ENCODE measurements at places on chromosomes 5 and 9.

- no peak for DNase-seq
These were observed 1.0 kb upstream of the NIM1K start for GRCh38 chr5:43190755-43191603.

DNA sequence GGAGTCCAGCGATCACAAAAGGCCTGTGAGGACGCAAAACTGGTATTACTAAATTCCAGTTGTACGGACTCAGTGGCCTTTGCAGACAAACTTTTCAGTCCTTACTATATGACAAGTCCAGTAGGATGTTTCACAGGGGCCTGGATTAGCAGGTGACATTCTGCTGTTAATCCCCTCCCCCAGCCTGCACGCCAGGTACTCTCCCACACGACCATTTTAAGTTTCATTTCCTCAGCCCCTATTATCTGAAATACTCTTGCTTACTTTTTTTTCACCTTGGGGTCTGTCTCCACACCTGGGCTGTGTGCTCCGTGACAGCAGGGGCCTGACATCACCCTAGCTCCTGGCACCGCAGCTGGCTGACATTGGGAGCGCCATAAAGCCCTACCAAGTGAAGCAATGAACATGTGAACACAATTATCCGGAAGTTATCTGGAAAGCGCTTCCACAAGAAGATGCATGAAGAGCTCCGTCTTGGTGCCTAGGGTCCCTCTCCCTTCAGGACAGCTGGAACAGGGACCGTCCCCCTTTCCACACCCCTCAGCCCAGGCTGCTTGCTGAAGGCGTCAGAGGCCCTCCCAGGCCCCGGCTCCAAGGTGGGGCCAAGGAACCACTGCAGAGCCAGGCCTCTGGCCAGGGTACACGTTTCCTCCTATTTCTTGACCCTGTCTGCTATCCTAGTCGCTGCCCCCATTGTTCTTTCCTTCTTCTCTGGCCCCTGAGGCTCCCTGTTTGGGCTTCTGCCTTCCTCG is 39.7 kb upstream of the ZNF622 start:
- no peak for DNase-seq

GRCh38 chr5:67774267-67774552 is 441.3 kb upstream of the PIK3R1 start:
- no peak for DNase-seq

DNA sequence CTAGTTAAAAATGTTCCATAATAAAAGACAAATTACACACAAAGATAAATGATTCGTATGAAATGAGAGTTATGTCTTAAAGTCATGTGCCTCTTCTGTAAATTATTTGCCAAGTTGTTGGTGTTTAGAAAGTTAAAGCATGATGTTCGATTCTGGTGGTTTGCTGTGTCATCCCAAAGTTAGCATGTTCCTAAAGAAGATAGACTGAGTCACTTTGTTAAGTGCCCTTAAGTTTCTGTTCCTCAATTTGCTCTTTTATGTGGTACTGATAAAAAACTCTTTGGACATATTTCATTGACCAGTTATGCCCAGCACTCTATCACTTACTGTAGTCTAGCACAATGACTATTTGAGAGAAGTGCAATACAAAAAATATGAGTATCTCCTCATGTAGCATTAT is 366.9 kb upstream of the ZNF608 start:
- DNase-seq: no peak

DNA sequence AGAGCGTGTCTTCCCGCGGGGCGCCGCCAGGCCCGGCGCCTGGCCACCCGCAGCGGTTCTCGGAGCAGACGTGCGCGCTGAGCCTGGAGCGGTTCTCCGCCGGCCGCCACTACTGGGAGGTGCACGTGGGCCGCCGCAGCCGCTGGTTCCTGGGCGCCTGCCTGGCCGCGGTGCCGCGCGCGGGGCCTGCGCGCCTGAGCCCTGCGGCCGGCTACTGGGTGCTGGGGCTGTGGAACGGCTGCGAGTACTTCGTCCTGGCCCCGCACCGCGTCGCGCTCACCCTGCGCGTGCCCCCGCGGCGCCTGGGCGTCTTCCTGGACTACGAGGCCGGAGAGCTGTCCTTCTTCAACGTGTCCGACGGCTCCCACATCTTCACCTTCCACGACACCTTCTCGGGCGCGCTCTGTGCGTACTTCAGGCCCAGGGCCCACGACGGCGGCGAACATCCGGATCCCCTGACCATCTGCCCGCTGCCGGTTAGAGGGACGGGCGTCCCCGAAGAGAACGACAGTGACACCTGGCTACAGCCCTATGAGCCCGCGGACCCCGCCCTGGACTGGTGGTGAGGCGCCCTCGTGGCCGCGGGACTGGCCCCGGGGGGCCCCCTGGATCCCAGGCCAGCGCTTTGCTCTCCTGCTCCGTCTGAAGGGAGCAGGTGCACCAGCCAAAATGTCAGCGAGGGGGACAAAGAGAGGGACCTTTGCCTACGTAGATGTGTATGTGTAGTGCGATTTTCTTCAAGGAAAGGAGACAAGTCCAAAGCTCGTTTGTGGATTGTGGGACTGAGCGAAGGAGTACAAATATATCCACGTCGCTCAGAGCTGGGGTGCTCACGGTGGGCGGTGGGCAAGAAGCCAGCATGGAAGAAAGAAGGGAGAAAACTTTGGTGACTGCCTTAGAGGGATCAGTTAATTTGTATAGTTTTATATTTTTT is 19.5 kb downstream of the BTNL9 start:
- DNase-seq: no peak

DNA sequence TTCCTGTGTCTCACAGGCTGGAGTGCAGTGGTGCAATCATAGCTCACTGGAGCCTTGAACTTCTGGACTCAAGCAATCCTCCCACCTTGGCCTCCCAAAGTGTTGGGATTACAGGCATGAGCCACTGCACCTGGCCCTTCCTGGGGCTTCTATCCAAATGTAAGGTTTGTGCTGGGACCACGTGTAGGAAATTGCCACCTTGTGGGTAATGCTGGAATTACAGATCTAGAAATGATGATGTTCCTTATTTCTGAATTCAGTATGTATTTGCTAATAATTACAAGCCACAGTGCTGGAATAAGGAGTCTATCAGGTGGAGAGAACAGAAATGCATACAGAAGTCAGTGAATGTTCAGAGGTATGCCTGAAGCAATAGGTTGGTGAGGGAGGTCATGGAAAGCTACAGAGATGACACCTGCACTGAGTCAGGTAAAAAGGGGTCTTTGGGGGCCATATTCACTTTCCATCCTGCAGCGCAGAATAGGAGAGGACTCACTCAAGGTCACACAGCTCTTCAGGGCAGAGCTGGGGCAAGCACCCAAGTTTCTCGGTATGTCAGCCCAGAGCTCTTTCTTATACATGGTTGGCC is 8.8 kb upstream of the IGFBPL1 start:
- no peak for DNase-seq

DNA sequence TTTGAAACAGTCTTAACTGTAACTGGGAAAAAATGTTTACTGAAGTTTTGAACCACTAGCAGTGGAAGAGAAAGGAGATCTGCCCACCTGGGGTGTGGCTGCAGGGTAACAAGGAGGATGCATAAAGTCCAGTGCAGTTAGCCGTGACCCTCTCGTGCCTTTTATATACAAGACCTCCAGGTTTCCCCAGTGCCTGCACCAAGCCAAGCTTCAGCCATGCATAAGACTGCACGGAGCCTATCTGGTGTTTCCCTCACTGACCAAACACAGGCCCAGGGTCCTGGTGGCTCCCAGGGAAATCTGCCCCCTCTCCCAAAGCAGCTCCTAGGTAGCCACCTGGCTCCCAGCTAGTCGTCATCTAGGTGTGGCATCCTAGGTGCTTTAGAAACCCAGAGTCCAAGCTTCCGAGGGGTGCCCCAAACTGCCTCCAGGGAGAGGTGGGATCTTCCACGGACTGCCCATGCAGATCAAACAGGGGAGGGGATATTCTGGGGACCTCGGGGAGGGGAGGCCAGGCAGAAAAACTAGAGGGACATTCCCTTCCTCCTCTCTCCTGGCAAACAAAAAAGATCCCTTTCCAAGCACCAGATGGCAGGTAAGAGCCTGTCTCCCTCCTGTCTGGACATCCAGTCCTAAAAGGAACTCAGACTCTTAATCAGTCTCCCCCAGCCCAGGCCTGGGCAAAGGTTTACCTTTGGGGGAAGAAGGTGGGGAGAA is 2.7 kb downstream of the SHB start:
- no peak for DNase-seq

- no peak for DNase-seq
These were observed 92.3 kb downstream of the STRBP start for GRCh38 chr9:123175854-123176629.

- no peak for DNase-seq
These were observed 695 bp upstream of the TMOD1 start for GRCh38 chr9:97500765-97501176.

DNA sequence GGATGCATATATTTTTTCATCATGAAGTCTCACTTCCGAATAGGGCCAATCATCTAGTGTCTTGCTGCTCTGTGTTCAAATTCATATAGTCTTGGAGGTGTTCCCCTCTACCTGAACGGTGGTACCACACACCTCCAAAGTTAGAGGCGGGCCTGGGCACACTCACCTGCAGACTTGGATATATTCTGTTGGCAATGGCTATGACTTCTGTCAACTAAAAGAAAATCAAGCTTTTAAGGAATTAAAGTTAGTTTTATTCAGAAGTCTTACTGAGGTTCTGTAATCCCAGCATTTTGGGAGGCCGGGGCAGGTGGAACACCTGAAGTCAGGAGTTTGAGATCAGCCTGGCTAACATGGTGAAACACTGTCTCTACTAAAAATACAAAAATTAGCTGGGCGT is 2.6 kb upstream of the NIPAL4 start:
- DNase-seq: no peak

DNA sequence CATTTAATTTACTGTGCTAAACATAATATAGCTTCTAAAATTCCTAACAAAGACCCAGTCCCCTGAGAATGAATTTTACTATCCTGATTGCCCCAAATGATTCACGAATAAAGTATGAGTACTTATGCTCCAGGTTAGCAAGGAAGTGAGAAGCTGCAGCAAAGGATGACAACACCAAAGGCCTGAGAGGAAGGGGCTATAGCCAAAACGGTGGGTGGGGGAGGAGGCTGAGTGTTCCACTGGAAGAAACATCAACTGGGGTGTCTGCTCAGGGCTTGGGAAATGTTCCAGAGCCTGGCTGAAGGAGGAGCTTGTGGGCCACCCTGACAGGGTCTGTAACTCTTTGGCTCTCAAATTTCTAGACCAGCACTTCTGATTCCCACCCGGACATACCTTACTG is 157.3 kb downstream of the ADAMTS12 start:
- no peak for DNase-seq

DNA sequence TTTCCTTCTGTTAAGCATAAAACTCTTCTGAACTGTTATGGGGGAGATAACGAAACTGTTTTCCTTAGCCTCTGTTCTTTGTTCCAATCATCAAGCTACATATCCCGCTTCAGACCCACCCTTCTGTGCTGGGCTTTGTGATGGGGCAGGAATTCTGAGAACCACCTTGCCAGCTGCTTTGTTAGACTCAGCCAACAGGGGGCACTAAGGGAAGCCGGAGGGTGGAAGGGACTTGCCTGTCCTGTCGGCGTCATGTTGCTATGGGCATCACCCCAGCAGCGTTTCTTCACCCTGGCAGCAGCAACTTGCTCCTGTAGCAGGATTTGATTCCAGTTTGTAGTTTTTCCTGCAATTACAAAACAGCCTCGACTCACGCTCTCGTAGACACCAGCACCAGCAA is 169.1 kb downstream of the CAAP1 start:
- peak; percentile 4 for DNase-seq

DNA sequence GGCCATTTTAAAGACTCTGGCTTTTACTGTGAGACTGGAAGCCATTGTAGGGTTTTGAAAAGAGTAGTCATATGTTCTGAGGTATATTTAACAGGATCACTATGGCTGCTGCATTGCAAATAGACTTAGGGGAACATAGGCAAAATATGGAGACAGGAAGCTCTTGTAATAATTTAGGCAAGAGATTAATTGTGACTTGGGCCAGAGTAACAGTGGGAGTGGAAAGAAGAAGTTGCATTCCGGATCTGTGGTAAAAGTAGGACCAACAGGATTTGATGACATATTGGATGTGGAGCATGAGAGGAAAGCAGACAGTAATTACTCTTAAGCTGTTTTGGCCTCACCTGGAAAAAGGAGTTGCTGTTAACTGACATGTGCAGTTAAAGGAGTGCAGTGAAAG is 85.6 kb downstream of the SMIM15 start:
- DNase-seq: no peak

DNA sequence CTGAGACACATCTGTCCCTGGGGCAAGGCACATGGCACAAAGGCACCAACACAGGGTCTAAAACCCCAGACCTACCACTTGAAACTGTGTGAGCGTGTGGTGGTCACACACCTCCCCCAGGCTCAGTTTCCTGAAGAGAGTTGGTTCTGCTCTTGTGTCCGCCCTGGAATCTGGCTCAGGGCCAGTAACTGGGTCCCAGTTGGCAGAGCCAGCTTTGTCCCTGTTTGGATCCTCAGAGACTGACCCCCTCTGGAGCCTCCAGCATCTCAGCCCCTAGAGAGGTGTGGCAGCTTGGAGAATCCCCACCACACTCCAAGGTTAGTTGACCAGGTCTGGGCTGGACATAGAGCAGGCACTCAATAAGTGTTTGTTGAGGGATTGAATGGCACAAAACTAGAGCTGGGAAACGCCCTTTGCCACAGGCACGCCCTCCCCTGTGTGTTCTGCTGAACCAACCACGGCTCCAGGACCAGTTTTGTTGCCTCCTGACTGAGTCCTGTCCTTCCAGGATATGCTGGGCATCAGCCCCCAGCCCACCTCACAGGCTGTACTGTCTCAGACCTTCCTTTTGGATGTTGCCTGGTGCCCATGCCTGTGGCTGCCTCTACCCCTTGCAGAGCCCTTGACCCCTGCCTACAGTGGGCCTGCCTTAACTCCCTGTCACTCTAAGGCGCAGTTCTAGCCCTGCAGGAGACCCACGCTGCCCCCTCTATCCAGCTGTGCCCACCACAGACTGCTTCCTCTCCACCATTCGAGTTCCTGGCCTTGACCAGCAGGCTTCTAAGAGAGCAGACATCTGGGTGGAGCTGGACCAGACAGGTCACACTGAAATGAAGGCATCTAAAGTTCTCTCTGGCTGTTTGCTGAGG is 3.8 kb upstream of the PDLIM4 start:
- DNase-seq: no peak

- DNase-seq: no peak
These were observed 111.9 kb downstream of the NTRK2 start for GRCh38 chr9:84781458-84781857.

- DNase-seq: no peak
These were observed 75.0 kb downstream of the MVB12B start for GRCh38 chr9:126401581-126401980.

GRCh38 chr9:93897075-93897970 is 57.8 kb downstream of the BARX1 start:
- DNase-seq: no peak

DNA sequence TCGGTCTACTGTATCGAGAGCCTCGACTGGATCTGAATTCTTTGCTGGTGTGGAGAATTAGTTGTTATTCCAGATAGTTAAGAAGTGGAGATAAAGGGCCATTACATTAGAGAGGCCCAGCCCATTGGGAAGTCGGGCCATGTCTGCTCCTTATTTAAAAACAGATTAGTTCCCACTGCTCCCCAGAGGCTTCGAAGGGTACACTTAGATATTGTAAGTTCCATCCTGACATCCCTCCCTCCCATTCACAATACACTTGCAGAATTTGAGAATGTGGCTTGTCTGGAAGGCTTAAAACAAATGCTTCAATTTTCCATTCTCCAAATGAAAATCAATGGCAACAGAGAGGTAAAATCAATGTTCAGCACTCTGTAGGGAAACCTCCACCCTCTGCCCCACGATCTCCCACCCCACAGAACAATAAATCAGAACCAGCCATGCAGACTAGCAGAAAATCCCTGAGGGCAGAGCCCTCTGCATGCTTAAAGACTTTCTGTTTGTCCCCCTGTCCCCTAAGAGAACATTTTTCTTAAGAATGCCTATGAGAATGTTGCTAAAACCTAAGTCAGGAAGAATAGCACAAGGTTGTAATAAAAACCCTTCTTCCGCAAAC is 364.1 kb downstream of the SPOCK1 start:
- no peak for DNase-seq

Data from stimulated activated CD4-positive, alpha-beta T cell treated with anti-CD3 and anti-CD28 coated beads, Interleukin-4, amount 100 ng/mL, for 1 hour (primary cell).